Effector memory CD4-positive, alpha-beta T cell (primary cell): ENCODE measurements at places on chromosomes 7 and 10.

DNA sequence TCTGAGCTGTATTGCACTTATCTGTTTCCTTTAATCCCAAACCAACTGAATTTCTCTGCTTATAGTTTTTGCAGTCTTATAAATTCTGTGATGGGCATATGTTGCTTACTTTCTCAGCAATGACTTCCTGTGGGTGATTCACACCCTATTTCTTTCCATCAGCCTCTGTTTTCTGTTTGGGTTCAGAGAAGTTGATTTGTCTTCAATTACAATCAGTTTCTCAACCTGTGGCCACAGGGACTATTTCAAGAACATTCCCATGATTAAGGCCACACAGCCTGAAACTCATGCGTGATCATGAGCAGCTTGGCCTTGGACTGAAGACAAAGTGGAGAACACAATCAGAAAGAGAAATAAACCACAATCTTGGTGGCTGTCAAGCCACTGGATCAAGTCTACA, 1174.6 kb upstream of the C7orf33 start:
- DNase-seq: no peak

DNA sequence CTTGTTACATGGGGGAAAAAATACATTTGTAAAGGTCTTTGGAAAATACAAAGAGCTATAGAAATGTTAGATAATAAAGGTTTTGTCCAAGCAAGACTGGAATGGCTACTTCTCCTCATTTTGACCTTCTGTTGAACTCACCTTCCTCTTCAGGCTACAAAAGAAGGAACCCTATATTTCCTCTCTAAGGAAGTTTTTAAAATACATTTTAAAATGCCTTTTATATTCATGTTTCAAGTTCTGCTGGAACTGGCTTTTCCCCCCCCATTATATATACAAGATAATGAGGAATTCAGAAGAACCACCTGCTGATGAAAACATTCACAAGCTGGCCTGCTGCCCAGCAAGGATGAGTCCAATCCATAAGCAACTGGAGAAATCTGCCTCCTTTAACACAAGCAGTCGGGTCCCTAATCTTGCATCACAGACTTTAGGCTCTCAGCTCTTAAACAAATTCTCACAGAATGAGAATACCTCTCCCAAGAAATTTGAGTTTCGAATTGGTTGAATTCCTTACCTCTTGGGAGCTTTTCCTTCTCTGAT, 44.6 kb downstream of the MTERF1 start:
- no peak for DNase-seq

DNA sequence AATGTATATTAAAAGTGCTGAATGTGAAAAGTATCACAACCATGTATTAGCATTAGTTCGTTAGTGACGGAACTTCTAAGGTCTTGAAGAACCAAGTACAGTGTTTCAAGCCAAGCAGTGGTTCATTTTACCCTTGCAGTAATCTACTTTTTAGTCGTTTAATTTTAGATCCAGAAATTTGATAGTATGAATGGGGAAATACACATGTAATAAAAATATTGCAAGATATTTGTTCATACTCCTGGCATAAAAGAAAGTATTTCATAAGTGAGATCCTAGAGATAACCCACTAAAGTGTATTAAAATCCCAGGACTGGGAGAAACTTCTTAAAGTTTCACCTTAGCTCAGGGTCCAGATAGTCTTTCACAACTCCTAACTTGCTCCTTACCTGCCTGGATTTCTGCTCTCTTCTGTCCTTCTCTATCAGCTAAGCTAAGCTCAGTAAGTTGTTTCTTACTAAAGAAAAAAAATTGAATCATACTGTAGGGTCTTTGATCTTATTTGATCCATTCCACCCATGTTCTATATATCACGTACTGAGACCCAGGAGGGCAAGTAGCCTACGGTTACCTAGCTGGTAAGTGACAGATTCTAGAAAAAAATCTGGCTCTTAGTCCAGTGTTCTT, 1.5 kb downstream of the BCAP29 start:
- DNase-seq: no peak

DNA sequence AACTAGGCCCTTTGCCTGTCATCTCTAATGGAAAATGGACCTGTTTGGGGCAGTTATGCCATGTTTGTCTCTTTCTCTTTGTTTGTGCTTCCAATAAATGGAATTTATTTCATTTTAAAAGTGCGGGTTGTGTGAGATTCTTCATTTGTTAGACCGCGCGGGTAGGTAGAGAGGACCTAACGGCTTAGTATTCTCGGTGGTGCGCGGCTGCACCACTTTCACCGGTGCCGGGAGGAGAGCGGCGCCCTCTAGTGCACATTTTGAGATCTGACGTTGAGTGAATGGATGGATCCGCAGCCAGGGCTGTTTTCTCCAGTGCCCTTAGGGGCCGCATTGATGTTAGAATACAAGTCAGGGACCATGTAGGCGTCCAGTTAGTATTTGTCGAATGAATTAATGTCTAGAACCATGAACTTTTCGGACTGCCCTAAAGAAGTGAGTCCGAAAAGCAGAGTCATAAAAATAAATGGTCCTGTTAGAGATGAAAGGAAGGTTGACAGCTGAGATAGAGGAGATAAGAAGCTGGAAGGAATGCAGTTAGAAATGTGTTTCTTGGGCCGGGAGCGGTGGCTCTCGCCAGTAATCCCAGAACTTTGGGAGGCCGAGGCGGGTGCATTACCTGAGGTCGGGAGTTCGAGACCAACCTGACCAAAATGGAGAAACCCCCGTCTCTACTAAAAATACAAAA, 29.3 kb upstream of the GIMAP8 start:
- DNase-seq: peak; percentile 62

DNA sequence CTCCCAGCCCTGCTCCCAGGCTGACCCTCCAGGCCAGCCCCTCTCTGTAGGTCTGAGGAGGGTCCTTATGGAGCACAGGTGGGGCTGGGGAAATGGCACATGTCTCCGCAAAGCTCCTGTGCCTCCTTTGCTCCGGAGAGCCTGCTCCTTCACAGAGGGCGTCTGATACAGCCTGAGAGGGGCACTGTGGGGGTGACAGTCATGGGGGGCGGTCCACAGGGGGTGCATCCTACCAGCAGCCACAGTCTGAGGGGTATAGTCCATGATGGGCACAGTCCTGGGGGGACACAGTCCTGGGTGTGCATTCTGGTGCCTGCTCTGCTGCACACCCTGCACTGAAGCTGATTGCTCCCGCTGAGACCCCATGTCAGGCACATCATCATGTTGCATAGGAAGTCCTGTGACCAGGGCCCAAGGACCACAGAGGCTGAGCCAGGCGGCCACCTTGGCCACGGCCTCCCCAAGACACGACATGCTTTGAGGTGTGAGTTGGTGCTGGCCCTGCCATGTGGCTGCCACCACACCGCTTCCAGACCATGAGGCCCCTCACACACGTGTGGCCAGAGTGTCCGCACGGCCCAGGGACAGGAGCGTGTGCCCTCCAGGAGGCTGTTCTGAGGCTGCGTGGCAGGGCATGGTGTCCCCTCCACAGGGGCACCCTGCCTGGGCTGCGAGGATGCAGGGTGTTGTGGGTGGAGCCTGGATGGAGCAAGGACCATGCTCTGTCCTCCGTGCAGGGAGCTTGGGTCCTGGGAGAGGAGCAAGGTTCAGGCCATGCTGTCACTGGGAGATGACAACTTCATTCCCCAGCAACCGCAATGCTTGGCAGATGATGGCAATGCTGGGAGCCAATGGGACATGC, 59.2 kb downstream of the PWWP2B start:
- DNase-seq: no peak

- peak; percentile 50 for DNase-seq
Observed at GRCh38 chr10:101214446-101215396, 14.5 kb downstream of the LBX1 start.

DNA sequence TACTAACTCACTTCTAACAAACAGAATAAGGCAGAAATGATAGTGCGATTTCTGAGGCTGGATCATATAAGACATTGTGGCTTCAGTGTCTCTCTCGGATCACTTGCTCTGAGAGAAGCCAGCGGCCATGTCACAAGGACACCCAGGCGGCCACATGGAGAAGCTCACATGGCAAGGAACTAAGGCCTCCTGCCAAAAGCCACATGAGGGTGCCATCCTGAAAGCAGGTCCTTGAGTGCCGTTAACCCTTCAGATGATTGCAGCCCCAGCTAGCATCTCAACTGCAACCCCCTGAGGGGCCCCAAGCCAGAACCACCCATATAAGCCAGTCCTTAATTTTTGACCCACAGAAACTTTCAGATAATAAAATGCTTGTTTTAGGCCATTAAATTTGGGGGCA, 6.9 kb upstream of the VDAC2 start:
- DNase-seq: no peak

- DNase-seq: no peak
Observed at GRCh38 chr7:157168571-157168970, 29.8 kb downstream of the UBE3C start.

- DNase-seq: peak; percentile 5
Observed at GRCh38 chr10:119139464-119140067, 25.9 kb downstream of the SFXN4 start.

- no peak for DNase-seq
Observed at GRCh38 chr7:127477295-127478023, 85.0 kb upstream of the ZNF800 start.

- no peak for DNase-seq
Observed at GRCh38 chr10:132696728-132697577, 89.0 kb downstream of the NKX6-2 start.

DNA sequence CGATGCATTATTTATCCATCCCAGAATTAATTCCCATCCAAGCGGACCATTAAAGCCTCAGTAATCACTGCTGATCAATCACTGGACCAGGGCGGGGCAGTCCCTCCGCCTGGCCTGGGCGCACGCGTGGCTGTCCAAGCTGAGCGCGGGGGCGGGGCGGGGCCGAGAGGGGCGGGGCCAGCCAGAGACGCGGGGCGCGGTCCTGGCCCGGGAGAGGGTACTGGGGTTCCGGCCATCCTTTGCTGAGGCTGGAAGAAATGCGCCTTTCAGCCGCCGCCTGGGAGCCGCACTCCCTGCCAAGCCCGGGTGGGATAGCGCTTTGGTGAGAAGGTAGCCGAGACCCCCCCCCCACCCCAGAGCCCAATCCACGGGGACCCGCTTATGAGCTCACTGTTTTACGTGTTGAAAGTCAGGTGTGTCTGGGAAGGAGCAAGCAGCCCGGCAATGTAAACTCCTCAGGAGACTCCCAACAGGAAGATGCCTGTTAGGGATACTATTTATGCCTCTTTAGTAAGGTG, at the start of gene ARHGAP22:
Gene ARHGAP22 (minus strand): TSS at position 83 of the 518 bp plus-strand sequence. CDS start 277 bp downstream, outside the sequence.
- DNase-seq: no peak

DNA sequence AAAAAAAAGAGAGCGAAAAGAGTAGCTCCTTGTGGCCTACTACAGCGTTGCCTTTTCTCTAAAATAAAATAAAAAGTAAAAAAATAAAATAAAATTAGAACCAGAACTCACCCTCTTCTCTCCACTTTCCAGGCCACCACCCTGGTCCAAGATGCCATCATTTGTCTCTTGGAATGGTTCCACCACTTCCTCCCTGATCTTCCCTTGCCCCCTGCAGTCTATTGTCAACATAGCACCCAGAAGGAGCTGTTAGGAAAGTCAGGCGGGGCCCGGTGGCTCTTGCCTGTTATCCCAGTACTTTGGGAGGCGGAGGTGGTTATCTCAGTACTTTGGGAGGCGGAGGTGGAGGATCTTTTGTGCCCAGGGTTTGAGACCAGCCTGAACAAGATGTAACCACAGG, 7.6 kb upstream of the GRID2IP start:
- no peak for DNase-seq

- DNase-seq: no peak
Observed at GRCh38 chr10:20945546-20946332, 48.6 kb upstream of the NEBL start.

DNA sequence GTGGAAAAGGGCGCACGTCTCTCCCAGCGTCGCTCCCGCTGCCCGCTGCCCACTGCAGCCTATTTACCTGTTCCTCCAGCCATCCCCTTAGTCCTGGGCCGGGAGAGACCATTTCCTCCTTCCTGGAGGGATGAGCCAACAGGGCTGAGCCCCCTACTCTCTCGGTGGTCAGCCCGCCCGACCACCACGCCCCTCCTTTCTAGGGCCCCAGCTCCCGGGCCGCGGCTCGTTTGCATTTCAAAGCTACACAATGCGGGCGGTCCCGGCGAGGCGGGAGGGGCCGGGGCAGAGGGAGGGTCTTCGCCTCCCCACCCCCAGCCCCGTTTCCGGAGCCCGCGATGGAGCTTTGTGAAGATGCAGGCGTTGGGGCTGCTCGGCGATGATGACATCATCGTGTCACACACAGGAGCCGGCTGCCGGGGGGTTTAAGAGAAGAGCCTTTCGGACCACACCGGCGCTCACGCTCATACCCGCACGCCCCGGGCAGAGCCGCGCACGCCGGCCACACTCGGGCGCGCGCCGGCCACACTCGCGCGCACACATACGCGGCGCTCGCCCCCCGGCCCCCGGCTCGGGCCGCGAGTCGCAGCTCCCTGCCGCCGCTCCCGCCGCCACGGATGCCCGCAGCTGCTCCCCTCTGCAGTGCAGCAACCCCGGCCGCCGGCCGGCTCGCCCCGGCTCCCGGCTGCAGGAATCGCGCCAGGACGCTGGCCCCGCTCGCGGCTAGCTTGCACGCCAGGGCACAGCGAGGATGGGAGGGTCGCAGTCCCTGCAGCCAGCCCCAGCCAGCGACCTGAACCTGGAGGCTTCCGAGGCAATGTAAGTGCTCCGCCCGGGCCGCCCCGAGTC, 107.7 kb upstream of the BTBD16 start:
- no peak for DNase-seq

DNA sequence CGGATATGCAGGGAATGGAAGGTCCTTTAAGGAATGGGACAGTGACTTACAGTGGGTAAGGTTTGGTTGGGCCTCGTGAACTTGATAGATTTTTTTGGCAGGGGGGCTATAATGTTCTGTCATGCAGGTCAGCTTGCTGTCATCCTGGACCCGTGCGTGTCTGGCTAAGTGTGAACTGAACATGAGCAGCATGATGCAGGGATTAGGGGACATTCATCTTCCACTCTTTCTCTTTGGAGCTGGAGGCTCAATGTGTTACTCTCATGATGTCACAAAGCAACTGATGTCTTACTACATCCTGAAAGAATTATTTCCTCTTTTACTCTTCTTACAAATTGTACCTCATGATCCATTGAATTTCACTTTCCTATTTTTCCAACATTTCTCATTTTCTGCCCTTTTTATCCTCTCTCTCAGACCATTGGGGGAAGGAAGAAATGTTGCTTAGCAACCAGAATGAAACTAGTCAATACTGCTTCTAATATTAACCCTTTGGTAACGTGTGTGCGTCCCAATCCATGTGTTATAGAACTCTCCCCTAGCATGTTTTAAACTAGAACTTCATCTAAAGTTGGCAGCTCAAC, 549.1 kb downstream of the LRMDA start:
- no peak for DNase-seq

GRCh38 chr7:77461246-77461645, 45.1 kb upstream of the GSAP start:
- no peak for DNase-seq

- DNase-seq: no peak
Observed at GRCh38 chr10:110533149-110533548, 34.3 kb upstream of the SMC3 start.

- no peak for DNase-seq
Observed at GRCh38 chr7:115911465-115911864, 119.1 kb downstream of the TFEC start.

GRCh38 chr10:5504146-5505072, 5.0 kb upstream of the CALML5 start:
- no peak for DNase-seq
